ENCODE measurements at places on chromosomes 6 and 20.

- DNase-seq, result no peak
These were observed 434.4 kb downstream of the HAO1 start for GRCh38 chr20:7505835-7506221.

DNA sequence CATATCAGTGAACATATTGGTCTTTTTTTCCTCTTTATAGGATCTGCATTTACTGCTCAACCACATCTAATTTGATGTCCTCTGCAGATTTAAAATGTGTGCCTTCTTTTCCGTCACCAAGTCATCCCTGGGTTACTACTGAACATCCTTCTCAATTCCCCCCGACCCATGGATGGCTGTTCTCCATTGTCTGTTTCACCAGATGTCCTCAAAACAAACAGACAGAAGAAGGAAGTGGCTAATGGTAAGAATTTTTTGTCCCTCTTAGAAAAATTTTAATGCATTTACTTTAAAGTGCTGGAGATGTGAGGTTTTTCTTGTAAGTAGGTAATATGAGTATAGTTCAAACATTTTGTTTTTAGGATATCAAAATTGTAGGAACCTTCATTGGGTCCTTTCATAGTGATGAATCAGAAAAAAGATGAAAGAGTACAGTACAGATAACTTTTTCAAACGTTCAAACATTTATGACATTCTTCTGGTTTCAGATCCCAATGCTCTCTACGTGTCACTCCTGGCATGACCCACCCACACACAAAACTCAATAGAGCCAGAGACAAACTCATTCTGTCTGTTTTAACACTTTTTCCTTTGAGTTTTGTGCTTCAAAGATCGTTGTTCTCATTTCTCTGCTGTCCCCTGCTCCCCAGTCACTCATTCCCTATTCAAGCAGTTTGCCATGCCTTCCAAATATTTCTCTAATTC, 276.4 kb downstream of the PRL start:
- DNase-seq, result no peak

GRCh38 chr20:10129749-10130148, 88.9 kb upstream of the SNAP25 start:
- DNase-seq, result no peak

DNA sequence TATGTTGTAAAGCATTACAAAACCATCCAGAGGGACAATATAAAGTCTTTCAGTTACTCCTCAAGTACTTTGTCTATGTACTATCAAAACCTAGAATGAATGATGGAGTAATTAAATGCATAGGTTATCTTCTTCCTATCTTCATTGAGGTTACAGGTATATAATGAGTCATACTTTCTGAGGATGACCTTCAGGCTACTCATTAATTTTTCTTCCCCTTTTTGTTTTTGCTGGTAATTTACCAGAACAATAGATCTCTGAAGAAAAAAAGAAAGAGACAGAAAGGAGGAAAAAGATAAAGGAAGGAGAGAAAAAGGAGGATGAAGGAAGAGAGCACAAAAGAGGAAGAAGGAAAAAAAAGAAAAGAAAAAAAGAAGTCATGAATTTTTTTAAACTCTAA, 398.4 kb downstream of the TBC1D32 start:
- no peak for DNase-seq

DNA sequence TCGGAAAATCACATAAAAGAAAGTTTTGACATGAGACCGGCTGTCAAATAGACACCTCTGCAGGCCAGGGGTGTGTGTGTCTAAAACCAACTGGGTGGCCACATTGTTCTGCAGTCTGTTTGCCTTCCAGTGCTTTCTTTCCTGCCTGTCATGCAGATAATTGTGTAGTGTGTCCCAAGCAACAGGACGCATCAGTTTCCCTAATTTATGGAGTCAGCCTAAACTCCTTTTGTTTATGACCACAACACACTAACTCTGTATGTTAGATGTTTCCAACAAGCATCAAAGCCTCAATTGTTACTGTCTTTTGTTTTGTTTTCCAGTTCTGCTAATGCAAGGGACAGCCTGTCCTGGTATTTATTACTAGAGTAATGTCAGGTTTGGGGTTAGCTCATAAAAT, 205.7 kb downstream of the ATXN1 start:
- DNase-seq, result no peak

DNA sequence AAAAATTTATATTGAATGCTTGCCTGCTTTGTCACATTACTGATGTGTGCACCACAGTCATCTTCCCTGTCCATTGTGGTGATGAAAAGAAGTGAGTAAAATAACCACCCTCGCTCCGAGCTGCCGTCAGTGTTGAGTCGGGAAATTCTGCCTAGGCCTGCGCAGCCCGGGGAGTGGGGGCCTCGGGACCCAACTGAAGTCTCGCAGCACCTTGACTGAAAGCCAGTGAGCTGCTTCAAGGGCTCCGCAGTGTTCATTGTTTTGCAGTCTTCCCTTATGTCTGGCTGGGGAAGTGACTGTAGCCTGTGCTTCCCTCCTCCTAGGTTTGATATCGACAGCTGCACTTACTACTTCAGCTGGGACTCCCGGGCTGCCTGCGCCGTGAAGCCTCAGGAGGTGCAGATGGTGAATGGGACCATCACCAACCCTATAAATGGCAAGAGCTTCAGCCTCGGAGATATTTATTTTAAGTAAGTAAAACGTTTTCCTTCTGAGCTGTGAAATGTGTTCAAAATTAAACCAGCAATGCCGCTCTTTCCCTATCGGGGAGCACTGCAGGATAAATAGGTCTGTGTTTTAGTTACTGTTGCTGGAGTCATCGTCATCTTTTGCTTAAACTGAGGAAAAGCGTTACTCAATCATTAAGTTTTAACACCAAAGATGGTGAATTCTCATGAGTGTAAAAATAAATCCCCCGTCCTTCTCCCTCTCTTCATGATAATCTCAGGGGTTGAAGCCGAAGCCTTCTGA, 32.7 kb upstream of the SLC22A1 start:
- DNase-seq, result no peak

DNA sequence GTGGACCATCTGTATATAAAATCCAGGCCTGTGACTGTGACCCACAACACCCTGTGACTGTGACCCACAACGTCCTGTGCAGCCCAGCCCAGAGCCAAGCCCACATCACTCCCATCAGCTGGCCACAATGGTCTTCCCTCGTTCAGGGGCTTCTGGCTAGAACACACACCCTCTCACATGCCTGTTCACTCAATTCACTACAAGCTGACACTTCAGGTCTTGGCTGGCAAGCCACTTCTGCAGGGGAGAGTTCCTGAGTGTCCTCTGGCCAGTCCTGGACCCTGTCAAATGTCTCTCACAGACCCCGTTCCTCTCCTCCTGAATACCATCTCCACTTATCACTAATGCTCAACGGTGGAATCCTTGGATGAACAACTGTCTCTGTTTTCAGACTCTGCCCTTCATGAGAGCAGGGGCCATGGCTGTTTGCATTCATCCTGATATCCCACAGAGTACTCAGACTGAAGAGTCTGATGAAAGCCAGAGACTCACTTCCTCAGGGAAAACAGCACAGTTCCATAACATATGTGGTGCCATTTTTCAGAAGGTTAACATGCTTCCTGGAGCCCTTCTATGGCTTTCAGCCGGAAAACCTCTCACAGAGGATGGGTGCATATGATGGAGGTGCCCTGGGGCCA, 56.0 kb downstream of the MYH7B start:
- no peak for DNase-seq

- DNase-seq, result no peak
These were observed 408.5 kb upstream of the RGS17 start for GRCh38 chr6:153539602-153540001.

DNA sequence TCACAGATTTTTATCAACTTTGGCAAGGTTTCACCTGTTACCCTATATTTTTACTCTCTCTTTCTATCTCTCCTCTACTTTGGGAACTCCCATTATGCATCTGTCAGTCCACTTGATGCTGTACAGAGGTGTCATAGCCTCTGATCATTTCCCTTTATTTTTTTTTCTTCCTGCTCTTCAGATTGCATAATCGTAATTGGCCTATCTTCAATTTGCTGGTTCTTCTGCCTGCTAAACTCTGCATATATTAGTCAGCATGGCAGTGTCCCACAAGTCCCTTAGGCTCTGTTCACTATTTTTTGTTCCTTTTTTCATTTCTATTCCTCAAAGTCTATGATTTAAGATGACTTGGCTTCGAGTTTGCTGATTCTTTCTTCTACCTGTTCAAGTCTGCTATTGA, 44.7 kb upstream of the MICB start:
- no peak for DNase-seq

DNA sequence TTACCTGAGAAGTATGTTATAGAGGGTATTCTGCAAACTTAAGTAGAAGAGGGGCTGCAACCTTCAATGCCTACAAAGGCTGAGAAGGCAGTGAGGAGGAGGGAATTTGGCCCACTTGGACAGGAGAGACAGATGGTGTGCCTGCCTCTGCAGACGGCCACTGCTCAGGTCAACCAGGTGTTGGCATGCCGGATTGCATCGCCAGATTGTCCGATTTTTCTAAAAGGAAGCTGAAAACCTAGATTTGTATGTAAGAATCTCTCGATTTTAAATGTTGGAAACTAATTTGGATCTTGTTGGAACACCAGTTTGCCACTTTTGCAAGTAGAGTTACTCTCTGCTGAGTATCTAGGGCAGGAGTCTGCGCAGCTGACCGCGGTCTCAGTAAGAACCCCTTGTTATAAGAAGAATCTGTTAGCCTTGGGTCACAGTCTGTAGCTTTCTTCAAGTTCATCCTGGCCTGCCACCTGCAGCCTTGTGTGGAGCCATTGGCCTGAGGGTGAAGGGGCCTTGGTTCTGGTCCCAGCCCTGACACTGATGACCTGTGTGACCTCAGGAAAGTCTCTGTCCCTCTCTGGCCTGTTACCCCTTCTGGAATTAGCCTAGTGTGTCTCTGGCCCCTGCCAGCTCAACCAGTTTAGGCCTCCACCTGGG, 54.4 kb downstream of the TGM2 start:
- DNase-seq, result no peak

DNA sequence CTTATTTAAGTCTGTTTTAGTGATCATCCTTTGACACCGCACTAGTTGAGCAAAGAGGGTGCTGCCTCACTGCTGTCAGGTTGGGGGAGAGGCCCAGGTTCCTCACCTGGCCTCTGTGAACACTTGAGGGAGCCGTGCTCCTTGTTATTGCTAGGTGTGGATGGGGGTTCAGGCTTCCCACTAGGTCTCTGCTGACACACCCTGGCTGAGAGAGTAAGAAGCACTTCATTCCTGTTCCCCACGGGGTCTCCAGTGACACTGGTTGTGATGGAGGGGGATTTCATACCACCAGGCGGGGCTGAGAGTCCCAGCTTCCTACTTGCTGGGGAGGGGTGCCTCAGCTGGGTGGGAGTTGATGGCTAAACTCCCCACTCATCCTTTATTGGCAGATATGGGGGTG, 11.1 kb upstream of the NOTCH4 start:
- DNase-seq, result no peak

- no peak for DNase-seq
These were observed 417 bp downstream of the VAPB start for GRCh38 chr20:58389324-58389967.

DNA sequence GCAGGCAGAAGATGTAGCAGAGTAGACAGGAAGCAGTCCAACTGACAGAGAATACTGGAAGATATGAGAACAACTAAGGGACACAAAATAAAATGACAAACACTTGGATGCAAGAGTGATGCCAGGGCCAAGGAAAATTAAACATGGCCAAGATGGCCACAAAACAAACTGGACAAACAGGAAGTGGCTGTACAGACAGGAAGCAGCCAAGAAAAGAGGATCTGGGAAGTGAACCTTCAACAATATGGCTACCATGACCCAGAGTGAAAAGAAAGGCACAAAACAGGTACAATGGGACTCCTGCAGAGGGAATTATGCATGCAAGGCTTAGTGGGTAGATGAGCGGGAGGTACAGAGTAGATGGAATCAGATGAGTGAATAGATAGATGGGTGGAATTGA, 29.1 kb downstream of the HLA-DPB1 start:
- DNase-seq, result no peak

DNA sequence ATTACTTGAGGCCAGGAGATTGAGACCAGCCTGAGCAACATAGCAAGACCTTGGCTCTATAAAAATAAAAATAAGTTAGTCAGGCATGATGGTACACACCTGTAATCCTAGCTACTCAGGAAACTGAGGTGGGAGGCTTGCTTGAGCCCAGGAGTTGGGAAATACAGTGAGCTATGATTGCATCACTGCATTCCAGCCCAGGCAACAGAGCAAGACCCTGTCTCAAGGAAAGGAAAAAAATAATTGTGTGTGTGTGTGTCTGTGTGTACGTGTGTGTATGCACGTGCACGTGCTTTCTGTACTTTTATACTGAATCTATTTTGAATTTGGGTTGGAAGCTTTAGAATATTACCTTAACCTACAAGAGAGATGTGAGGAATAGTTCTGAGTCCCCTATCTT, 58.9 kb downstream of the KIZ start:
- DNase-seq, result no peak

DNA sequence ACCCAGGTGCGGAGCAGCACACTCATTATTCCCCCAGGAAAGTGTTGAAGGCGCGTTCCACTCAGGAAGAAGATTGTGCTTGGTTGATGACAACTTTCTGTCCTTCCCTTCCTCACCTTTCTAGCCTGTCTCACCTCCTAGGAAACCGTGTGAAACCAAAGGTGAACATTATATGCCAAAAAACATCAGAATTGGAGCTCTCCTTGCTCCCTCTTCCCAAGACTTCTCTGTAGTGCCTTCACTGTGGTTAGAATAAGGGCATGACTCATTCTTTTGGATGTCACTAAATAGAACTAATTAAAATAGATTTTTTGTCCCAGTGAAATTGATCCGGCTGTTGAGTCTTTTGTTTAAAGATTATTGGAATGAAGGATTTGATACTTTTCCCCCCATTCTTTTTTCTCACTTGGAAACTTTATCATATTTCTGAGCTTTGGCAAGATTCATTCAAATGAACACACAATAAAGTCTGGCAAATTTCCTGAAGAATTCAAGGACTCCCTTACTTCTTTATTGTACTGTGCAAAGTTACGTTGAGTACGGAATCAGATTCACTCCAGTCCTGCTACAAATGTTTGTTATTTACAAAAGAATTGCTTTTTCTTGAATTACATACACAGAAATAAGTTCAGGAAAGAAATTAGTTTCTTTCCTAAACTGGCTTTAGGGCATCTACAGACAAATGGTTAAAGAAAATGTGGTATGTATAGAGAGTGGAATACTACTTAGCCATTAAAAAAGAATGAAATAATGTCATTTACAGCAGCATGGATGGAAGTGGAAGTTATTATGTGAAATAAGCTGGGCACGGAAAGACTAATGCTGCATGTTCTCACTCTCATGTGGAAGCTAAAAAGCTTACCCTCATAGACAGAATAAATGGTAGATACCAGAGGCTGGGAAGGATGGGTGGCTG, 142.8 kb upstream of the AKAP12 start:
- no peak for DNase-seq

DNA sequence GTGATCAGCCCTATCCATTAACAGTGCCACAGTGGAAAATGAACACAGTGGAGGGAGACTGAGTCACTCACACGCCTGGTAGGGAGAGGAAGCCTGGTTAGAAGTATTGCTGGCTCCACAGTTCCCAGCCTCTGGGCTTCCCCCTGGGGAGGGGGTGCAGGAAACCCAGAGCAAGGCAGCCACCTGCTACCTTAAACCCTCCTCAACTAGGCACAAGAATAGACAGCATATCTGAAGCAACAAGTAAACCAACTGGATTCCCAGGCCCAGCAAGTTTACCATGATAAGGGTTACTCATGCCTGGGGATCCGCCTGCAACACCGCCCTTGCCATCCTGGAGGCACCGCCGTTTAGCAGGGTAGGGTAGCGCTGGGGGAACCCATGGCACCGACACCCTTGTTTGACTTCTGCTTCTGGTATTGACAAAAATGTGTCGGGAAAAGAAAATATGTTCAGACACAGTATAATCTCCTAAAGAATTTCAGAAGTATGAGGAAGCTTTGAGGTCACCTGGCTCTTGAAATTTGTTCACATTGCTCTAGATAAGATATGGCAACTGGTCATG, 38.3 kb downstream of the SLC22A23 start:
- DNase-seq, result no peak

All from activated CD8-positive, alpha-beta memory T cell treated with anti-CD3 and anti-CD28 coated beads for 4 hours (primary cell).